ENCODE measurements at places on chromosomes 4 and X. TPM values are rescaled to one million over a fixed set of nuclear protein-coding genes. Genes with fewer than 3 reads are reported as not detected.

TMEM144 gene
- not detected for total RNA-seq

PHOX2B gene
- not detected for total RNA-seq

TMPRSS11D gene
- not detected for total RNA-seq

CHIC2 gene
- total RNA-seq = 7.2 TPM

DNA sequence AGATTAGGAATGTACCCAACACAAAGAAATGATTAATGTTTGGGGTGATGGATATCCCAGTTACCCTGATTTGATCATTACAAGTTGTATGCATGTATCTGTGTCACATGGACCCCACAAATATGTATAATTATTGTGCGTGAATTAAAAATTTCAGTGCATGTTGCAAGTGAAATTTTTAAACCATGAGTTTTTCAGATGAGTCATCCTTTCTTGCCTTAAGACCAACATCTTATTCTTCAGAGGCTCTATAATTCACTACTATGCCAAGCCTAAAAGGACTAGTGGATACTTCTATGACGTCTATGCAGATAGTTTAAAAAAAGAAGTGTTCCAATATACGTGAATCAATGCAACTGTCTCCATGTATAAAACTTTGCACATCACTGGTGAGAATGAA is 113.0 kb upstream of the SH3RF1 start:
- DNase-seq = no peak

- DNase-seq = no peak
These were observed 1.2 kb downstream of the SLC2A9 start for GRCh38 chr4:10020106-10020505.

GRCh38 chrX:12332786-12333347 is 194.6 kb downstream of the FRMPD4 start:
- DNase-seq = no peak

DNA sequence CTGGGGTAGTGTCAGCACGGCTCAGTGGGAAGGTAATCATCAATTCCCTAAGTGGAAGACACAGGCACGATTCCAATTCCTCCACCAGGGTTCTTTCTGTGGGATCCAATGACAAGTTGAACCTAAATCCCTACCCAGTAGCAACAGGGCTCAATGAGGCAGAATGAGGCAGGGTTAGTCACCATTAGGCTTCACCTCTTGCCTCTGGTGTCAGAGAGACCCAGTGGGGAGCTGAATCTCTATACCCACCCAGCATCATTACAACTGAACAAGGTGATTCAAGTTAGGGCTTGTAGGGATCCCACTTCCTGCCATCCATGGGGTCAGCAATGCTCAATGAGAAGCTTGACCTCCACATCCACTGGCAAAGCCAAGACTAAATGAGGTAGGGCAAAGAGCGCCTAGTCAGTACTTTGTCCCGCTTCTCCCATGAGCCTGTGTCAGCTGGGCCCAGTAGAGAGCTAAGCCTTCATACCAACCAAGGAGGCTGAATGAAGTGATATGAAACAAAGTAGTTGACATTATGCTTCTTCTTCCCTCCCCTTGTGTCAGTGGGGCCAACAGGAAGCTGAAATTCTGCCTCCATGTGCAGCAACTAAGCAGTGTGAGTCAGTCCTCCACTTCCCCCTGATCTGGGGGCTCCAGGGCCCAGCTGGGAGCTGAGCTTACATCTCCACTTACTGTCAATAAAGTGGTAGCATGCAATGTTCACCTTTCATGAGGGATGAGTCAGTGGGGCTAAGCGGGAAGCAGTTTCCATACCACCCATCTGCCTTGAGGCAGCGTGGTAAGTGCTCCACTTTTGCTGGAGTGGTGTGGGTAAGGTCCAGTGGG is 36.4 kb upstream of the RBM41 start:
- DNase-seq = peak; percentile 56

DNA sequence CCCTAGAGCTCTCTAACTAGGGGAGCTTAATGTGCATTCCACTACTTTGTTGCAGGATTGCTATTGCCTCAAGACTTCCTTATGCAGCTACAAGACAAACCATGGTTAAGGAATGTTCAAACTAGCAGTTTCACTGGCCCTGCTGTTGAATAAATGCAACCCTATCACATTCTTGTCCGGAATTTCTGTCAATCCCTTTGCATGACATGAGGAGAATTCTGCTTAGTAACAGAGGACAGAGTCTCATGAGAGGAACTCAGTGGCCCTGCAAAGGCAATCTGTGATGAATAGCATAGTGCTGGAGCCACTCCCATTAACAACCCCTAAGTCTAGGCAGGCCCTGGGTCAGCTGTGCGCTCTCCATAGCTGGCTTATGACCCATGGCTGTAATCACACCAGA is 30.7 kb upstream of the SGMS2 start:
- no peak for DNase-seq

- no peak for DNase-seq
These were observed 115.9 kb downstream of the CPZ start for GRCh38 chr4:8708401-8709021.

GRCh38 chr4:128825226-128825625 is 15.7 kb downstream of the JADE1 start:
- DNase-seq = no peak

DNA sequence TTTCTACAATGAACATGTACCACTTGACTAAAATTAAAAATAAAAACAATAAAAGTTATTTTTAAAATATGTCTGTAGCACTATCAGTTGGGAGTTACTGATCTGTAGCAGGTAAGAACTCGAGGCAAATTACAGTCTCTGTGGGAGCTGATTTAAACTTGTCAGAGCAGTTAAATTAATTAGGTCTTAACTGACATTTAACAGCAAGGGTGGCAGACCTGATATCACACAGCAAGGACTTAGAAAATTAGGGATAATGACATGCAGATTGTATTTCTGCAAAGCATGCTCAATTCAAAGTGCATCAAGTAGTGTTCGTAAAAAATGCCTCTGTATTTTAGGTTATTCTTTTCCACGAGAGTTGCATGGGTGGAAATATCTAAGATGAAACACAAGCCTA is 208.9 kb downstream of the SPATA18 start:
- DNase-seq = no peak
